Stimulated activated CD8-positive, alpha-beta memory T cell treated with anti-CD3 and anti-CD28 coated beads, Interleukin-4, amount 100 ng/mL, for 1 hour (primary cell): ENCODE measurements at places on chromosomes 2 and 18.

DNA sequence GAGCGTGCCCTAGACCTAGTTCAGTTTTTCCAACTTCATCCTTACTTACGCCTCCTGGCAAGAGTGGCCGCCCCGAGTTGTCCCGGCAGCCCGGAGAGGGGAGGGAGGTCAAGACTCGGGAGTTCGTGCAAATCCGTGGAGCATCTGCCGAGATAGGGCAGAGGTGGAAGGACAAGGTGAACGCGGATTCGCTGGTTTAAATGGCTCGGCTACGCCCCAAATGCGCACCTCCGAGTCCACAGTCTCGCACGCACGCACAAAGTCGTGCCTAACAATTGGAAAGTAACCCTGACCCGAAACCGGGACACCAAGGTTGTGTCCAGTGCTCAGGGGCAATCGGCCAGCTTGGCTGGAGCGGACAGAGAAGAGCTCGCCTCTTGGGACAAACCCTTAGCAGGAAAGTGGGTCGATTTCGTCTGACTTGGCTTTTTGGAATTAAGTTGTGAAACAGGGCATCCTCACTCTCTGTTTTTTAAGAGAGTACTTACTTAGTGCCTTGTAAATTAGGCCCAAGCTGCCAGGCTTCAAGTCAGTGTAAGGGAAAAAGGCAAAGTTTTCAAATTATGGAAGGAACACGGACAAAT, 726 bp upstream of the SS18 start:
- DNase-seq: no peak

DNA sequence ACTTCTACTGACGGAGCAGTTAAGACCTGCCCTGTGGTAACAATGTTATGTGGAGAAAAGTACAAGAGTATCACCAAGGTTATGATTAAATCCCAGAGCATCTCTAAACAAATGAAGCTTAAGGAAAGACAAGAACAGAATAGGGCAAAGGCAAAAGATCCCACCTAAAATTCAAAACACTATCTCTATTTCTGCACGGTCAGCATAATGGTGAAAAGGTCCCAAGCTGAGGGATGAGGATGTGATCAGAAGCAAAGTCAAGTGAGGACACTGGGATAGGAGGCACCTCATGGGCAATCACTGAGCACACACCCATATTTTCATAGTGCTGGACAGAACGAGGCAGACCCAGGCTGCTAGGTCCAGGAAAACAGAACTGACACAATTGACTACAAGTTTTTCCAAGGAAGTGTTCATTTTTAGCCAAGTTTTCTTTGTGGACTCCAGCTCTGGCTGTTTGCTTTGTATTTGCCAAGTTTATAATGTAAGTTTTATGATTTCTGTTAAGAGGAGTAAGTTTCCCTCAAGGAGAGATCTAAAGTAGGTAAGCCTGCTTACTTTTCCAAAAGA, 77.8 kb downstream of the NCKAP5 start:
- no peak for DNase-seq

DNA sequence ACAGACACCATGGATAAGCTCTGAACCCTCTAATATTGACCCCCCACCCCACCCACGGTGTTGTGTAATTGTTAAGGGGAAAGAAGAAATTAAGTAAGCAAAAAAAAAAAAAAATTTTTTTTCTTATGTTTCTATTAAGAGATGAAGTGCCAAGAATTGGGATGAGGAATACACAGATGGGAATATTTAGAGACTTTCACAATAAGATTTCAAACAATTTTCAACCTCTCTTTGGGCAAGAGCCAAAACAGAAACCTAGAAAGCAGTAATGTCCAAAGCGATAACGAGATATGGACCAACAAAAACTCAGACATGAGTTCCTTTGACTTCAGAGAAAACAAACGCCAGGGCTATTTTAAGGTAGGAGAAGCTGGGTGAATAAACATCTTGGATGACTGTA, 14.4 kb downstream of the PIEZO2 start:
- no peak for DNase-seq

- DNase-seq: no peak
These were observed 249.4 kb downstream of the LOXHD1 start for GRCh38 chr18:46407486-46408166.

DNA sequence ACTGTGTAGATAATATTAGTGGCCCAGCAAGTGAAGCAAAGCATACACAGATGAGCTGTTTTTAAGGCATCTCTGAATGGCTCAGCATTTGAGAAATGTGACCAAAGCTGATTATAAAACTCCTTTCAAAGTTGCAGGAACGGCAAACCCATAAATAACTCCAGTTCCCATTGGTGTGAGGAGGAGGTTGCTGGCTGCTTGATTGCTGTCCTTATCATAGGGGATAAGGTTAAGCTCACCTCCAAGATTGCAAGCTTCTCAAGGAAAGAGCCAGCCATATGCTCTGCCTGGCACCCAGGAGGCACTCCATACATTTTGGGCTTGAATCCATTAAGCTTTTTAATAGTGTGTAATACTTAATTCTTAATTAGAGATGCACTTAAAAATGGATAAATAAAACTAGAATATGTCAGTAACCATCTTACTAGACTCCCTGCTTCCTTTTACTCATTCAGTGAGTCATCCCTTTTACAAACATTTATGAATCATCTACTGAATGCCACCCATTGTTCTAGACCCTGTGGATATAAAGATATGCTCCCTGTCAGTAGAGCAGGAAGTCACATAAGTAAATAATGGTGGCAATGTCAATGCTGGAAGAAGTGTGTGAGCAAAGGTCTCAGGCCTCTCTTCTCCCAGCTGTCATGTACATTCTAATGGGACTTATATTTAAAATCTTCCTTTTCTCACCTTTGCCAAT, 99.3 kb downstream of the SPATS2L start:
- DNase-seq: no peak

DNA sequence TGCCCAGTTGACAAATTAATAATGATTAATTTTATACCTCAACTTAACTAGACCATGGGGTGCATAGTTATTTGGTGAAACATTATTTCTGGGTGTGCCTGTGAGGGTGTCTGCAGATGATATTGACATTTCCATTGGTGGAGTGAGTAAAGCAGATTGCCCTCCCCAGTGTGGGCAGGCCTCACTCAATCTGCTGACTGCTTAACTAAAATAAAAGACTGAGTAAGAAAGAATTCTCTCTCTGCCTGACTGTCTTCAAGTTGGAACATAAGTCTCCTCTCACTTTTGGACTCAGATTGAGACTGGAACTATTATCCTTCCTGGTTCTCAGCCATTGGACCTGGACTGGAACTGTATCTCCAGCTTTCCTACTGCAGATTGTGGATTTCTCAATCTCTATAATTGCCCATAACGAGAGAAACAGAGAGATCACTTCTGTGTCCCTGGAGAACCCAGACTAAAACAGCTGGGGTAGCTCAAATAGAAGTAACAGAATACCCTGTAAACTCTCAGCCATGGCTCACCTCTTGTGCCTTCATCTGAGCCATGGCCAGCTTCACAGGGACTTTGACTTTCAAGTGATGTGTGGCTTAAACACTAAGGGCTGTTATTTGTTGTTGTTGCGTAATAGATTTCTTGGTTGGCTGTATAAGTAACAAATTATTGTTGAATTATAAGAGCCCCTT, 575.3 kb upstream of the RAB6C start:
- DNase-seq: no peak

DNA sequence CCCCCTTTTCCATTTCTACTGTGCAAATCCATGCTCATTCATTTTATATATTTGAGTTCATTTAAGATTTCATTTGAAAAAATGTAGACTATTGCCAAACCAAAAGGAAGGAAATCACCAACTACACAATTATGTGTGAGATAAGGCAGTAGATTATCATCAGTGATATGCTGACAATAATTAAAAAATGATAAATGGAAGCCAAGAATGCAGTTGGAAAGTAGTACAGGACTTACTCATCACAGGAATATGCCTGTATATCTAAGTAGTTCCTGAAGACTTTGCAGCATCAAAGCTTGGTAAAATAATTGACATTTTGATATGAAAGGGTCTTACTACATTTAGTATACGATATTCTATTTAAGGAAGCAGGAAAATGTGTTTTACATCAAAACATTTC, 166.1 kb upstream of the OTX1 start:
- no peak for DNase-seq

DNA sequence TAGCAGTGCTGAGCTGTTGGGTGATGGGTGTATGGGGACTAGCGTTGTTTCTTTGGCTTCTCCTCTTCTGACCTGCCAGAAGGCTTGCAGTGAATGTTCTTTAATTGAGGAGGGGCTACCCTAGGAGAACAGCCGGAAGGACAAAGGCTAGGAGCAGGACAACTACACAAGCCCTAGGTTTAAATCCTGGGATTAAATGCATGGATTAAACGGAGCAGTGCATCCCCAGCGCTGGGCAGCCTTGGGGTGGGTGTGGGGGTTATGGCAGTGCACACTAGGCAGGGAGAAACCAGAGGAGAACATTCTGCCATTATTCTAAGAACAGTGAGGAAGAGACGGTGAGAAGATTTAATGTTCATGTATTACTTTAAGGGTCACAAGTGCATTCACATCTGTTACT, 86.4 kb upstream of the MCFD2 start:
- no peak for DNase-seq

DNA sequence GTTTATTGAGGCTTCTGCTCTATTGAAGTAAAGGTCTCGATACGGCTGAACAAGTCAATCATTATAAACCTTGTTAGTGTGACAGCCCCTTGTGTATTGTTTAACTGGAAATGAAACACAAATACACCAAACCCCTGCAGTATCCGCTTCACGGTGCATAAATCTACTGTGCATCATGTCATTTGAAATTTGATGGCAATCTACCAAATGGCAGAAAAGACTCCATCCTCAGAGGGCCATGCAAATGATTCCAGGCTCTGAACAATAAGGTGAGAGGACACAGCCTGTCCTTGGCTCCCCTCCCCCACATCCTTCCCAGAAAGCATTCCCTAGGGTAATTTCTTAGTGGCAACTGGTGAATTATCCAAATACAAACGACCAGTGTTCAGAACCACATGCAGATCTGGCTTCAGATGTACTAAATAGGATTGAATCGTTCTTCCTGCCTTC, 80.6 kb downstream of the ADCYAP1 start:
- no peak for DNase-seq

DNA sequence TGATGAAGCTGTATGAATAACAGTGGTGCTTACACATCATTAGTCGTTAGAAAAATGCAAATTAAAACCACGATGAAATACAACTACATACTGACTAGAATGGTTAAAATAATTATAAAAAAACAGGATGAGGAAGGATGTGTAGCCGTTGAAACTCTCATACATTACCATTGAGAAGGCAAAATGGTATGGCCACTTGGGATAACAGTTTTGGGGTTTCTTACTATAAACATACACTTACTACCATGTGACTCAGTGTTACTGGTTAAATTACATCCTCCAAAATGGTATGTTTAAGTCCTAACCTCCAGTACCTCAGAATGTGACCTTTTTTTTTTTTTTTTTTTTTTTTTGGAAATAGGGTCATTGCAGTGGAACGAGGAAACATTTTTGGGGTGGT, 58.4 kb downstream of the UBE2E3 start:
- DNase-seq: no peak

GRCh38 chr18:22563164-22563583, 145.5 kb upstream of the CTAGE1 start:
- DNase-seq: no peak

DNA sequence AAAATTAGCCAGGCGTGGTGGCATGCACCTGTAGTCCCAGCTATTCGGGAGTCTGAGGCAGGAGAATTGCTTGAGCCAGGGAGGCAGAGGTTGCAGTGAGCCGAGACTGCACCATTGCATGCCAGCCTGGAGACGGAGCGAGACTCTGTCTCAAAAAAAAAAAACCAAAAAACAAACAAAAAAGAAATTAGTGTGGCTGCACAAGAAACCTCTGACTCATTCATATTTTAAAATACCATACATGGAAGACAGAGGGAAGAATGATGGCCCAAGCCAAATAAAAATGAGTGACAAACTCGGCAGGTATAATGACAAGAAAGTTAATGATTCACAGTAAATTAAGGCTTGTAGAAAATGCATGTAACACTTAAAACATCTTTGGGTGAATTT, 875.8 kb downstream of the EPHA4 start:
- no peak for DNase-seq

DNA sequence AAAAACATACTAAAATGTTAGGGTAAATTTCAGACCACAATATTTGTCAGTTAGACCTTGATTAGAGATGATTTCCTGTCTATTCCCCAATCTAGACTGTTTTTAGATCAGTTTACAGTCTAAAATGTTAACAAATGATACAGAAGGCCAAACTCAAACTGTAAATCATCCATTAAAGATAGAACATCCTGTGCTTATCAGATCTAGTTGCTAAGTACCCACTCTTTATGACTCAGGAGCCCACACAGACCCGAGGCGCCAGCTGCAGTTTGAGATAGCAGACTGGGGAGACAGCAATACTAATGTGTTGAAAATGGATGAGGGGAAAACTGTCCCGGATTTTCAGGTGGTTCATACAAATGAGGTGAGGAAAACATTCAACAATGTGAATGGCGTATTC, 113.3 kb downstream of the SCG2 start:
- DNase-seq: no peak
